A549 treated with RU486 at 1 μM for 4 hours (cell line): ENCODE measurements at places on chromosomes 5 and 9. TPM values are rescaled to one million over a fixed set of nuclear protein-coding genes. Genes with fewer than 3 reads are reported as not detected.

The OR13C4 gene
- not detected in 5 replicates for total RNA-seq

The TSSK1B gene
- not detected in 5 replicates for total RNA-seq

The MAT2B gene
- total RNA-seq, result 41.6 to 53.9 TPM (median 48.5 TPM) in 5 replicates

The NEURL1B gene
- total RNA-seq, result 2.1 to 3.5 TPM (median 2.7 TPM) in 5 replicates

The PRRT1B gene
- 0.45 to 0.97 TPM (median 0.79 TPM) in 5 replicates for total RNA-seq

The OR5C1 gene
- not detected in 5 replicates for total RNA-seq

The IFNA21 gene
- not detected in 5 replicates for total RNA-seq
